ENCODE measurements at places on chromosomes 13 and 19. TPM values are rescaled to one million over a fixed set of nuclear protein-coding genes. Genes with fewer than 3 reads are reported as not detected.

Gene MYO1F
- 0.37 TPM for total RNA-seq

Gene GMIP
- total RNA-seq, result 4.1 TPM

Gene PEG3
- 0.85 TPM for total RNA-seq

Gene LIM2
- not detected for total RNA-seq

Gene FFAR1
- total RNA-seq, result not detected

Gene KLK12
- total RNA-seq, result not detected

Gene IFT88
- 15.2 TPM for total RNA-seq

Gene CFAP97D2
- not detected for total RNA-seq

Gene HAUS8
- total RNA-seq, result 1.00 TPM

Gene APLP1
- 3.9 TPM for total RNA-seq

Gene PTOV1
- 61.5 TPM for total RNA-seq

Gene SOX1
- total RNA-seq, result not detected

Gene TMPRSS9
- total RNA-seq, result not detected

Gene UBL3
- 8.4 TPM for total RNA-seq

Gene MEIOSIN
- not detected for total RNA-seq

Gene STAP2
- 4.3 TPM for total RNA-seq

Gene CRX
- total RNA-seq, result not detected

Gene LGALS14
- total RNA-seq, result not detected

Gene CYP4F11
- total RNA-seq, result not detected

Gene FPR3
- total RNA-seq, result under 0.01 TPM

Gene HSH2D
- total RNA-seq, result not detected

Gene CLEC17A
- 0.28 TPM for total RNA-seq

Gene FOSB
- total RNA-seq, result 2.7 TPM

Gene PAK4
- 4.2 TPM for total RNA-seq

Gene RAVER1
- 4.1 TPM for total RNA-seq

Gene ZNF493
- 22.0 TPM for total RNA-seq

Gene FGF22
- under 0.01 TPM for total RNA-seq

Gene PBX4
- total RNA-seq, result 0.55 TPM

Gene MED26
- total RNA-seq, result 4.2 TPM

Gene TNFRSF19
- 5.7 TPM for total RNA-seq

Gene ACP7
- 0.09 TPM for total RNA-seq

Gene USHBP1
- not detected for total RNA-seq

Gene IL17D
- 1.3 TPM for total RNA-seq

Gene ANKRD24
- total RNA-seq, result 1.1 TPM

Gene FFAR3
- 0.14 TPM for total RNA-seq

Gene S1PR5
- 0.74 TPM for total RNA-seq

Gene PROZ
- not detected for total RNA-seq

Gene GJB6
- total RNA-seq, result not detected

Gene ZNF610
- 3.6 TPM for total RNA-seq

Gene GPR183
- total RNA-seq, result not detected

Gene PODNL1
- 2.1 TPM for total RNA-seq

All from smooth muscle cell of bladder (primary cell).